Neural crest cell (in vitro differentiated cells): ENCODE measurements at places on chromosomes 11 and 22.

DNA sequence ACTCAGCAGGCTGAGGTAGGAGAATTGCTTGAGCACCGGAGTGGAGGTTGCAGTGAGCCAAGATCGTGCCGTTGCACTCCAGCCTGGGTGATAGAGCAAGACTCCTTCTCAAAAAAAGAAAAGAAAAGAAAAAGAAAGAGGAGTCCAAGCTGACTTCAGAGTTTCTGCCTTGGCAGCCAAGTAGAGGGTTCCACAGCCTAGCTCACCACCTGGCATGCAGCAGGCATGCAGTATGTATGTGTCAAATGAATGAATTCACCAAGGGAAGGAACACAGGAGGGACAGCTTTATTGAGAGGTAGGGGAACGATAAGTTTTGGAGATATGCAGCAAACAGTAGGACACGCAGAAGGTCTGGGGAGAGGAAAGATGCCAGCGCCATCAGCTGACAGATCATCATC, 230.4 kb downstream of the BUD13 start:
- DNase-seq: no peak

DNA sequence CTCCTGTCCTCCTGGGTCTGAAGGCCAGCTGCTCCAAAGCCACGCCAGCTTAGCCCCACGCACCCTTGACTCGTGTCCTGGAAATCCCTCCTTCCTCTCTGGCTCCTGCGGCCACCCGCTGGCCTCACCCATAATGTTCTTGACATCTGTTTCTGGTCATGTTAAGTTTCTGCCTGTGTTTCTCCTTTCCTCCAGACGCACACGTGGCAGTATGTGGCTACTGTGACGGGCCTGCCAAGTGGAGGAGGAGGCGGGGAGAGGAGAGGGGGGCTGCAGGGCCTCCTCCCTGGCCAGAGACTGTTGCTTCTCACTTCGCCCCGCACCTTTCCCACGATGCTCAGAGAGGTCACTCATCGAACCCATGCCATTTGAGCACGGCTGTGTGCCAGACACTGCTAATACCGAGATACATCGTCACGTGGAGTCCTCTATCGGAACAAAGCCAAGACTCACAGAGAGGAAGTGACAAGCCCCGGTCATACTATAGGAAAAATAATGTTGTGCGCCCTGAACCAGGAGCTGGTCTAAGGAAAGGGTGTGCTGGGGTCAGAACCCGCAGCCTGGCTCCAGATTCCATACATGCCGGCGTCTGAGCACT, 11.5 kb downstream of the C1QTNF6 start:
- no peak for DNase-seq

DNA sequence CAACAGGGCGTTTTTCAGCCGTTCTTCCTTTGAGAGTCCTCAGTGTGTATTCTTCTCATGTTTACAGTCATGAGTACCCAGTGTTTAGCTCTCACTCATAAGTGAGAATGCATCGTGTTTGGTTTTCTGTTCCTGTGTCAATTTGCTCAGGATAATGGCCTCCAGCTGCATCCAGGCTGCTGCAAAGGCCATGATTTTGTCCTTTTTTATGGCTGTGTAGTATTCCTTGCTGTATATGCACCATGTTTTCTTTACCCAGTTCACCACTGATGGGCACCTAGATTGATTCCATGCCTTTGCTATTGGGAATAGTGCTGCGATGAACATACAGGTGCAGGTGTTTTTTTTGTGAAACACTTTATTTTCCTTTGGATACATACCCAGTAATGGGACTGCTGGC, 23.5 kb downstream of the B3GAT1 start:
- DNase-seq: no peak

GRCh38 chr11:86138958-86139357, 70.1 kb upstream of the PICALM start:
- no peak for DNase-seq

GRCh38 chr22:49564666-49565515, 262.8 kb downstream of the BRD1 start:
- no peak for DNase-seq

DNA sequence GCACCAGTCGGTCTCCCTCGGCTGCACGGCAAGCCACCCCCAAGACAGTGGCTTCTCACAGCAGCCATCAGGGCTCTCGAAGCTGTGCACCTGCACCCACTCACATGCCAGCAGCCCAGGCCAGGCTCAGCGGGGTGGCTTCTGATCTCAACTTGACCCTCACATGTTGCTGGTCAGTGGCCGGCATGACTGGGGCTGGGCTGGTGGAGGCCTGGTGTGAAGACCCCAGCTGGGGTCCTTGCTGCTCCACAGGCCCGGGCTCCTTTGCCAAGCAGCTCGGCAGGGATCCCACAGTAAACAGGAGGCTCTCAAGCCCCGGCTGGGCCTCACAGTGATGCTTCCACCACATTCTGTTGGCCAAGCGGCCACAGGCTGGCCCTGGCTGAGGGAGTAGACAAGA, 128.2 kb downstream of the BRD1 start:
- DNase-seq: no peak

- no peak for DNase-seq
Measured at GRCh38 chr11:65611758-65612603, 2.0 kb downstream of the MAP3K11 start.

- DNase-seq: peak; percentile 3
Measured at GRCh38 chr11:18013790-18014507, 1.1 kb upstream of the SERGEF start.

DNA sequence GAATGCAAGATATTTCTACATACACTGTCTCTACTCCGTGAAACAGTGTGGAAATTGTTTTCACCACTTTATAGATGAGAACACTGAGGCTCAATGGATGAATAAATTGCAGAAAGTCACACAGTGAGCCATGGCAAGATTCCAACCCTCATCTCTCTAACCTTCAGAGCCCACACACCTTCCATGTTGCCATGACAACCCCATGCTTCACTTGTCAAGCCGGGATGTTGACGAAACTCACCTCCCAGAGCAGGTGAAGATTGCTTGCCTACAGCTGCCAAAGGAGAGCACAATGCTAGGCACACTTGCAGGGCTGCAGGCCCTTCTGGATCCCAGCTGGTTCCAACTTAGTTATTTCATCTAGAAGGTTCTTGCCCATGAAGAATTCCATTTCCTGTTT, 71.4 kb upstream of the SEZ6L start:
- no peak for DNase-seq

- DNase-seq: no peak
Measured at GRCh38 chr11:118633319-118633690, 25.9 kb downstream of the PHLDB1 start.

DNA sequence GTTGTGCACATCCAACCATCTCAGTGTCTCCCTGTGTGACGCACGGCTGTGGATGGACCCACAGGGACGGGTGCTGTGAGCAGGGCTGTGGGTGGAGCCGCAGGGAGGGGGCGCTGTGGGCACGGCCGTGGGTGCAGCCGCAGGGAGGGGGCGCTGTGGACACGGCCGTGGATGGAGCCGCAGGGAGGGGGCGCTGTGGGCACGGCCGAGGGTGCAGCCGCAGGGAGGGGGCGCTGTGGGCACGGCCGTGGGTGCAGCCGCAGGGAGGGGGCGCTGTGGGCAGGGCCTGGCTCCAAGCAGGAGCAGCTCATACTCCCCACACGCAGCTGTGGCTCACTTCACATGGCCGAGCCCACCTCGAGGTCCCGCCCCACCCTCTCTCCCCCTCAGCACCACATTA, 6.0 kb upstream of the MAPK11 start:
- DNase-seq: no peak

DNA sequence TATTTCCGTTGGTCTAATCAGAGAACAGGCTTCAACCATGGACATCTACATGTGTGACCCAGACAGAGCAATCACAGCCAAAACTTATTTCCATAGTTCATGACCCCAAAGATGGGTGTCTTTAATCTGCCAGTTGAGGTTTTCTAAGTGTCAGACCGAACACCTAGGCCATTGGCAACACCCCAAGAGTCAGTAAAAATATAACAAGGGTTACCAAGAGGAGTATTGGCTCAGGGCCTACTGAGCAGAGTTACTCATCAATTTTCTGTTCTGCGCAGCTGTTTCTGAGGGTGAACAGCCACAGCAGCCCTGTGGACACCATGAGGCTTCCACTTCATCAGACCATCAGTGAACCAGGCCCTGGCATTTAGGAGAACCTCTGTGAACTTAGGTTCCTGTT, 18.8 kb downstream of the GUCD1 start:
- no peak for DNase-seq

- no peak for DNase-seq
Measured at GRCh38 chr11:61959678-61960077, 7.8 kb downstream of the FTH1 start.

DNA sequence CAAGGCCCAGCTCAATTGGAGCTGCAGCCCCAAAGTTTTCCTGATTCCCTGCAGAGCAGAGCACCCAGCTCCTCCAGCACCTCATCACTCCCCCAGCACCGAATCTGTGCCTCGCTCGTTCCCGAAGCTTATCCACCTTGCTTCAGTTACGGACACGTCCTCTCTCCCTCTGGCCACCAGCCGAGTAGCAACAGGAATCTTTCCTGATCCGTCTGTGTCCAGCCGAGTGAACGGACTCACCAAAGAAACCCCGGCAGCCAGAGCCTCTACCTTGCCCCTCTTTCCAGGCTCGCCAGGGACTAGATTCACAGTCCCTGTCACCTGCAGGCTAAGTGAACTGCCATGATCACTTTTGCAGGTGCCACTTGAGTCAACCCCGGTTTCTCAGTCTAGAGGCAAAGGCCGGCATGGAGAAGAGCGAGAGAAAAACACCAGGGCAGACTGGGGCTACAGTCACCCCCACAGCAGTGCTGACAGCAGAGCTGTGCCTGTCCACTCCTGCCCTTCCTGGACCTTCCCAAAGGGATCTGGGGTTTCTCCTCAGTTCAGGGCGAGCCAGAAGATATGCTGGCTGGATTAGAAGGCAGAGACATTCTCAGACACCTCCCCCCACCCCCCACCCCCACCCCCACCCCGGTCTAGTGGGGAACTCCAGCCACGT, 32.3 kb downstream of the BID start:
- DNase-seq: no peak

DNA sequence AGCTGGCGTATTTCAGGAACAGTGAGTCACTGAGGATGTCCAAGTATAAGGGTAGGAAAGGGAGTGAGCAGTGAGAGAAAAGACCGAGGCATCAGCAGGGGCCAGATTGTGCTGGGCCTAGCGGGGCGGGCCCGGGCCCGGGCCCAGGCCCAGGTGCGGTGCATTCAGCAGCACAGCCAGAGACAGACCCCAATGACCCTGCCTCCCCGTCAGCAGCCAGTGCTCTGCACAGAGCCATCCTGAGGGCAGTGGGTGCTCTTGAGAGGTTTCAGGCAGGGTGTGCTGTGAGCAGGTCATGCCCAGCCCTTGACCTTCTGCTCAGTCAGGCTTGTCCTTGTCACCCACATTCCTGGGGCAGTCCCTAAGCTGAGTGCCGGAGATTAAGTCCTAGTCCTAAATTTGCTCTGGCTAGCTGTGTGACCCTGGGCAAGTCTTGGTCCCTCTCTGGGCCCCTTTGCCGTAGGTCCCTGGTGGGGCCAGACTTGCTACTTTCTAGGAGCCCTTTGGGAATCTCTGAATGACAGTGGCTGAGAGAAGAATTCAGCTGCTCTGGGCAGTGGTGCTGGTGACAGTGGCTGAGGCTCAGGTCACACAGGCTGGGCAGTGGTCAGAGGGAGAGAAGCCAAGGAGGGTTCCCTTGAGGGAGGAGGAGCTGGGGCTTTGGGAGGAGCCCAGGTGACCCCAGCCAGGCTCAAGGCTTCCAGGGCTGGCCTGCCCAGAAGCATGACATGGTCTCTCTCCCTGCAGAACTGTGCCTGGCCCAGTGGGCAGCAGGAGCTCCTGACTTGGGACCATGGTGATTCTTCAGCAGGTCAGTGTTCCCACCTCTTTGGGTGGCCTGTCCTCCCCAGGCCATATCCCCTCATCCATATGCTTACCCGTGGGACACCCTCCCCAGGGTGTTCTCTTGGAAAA, 2.1 kb downstream of the MYO7A start:
- DNase-seq: no peak

DNA sequence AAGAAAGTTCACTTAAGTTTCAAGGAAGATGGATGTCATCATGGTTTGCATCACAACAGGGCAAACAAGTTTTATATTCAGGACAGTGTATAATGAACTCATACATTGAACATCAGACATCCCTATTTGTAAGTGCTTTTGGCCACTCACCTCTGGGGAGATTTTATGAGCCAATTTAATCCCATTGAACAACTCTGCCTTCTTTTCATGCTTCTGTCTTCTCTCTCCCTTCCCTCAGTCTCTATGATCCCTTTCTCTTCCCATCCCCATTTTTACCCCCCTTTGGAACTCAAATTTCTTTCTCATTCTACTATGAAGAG, 234.3 kb upstream of the POU2AF2 start:
- DNase-seq: no peak

GRCh38 chr11:83249972-83250593, 36.1 kb downstream of the CCDC90B start:
- DNase-seq: no peak

- DNase-seq: peak; percentile 44
Measured at GRCh38 chr22:33209930-33210784, 152.0 kb upstream of the SYN3 start.

- no peak for DNase-seq
Measured at GRCh38 chr11:10564030-10564429, 4.4 kb downstream of the LYVE1 start.

GRCh38 chr11:132405728-132406127, 1035.3 kb downstream of the NTM start:
- DNase-seq: no peak

GRCh38 chr11:130215531-130216220, 56.1 kb downstream of the ST14 start:
- DNase-seq: no peak

GRCh38 chr11:68261006-68261405, 10.8 kb downstream of the C11orf24 start:
- no peak for DNase-seq

DNA sequence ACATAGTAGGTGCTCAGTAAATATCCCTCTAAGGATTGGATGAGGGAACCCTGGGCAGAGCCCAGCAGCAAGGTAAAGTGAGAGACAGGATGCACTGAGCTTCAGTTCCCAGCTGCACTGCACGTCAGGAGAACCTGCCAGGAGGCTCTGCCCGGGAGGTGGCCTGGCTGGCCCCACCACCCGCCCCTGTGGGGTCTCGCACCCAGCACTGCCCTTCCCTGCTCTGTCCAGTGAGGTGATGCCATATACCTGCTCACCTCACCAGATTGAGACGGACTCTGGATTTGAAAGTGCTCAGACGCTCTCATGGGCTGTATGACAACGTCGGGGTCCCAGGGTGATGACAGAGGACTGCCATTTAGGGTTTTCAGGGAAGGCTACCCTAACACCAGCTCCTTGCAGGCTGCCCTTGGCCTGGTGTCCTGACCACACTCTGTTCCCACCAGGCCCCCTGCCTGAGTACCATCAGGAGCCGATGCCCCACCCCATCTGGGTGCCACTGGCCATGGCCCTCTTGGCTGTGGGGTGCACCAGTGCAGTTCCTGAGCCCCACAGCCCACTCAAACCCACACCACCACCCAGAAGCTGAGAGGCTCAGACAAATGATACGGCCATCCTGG, 61.7 kb upstream of the FGF3 start:
- no peak for DNase-seq

DNA sequence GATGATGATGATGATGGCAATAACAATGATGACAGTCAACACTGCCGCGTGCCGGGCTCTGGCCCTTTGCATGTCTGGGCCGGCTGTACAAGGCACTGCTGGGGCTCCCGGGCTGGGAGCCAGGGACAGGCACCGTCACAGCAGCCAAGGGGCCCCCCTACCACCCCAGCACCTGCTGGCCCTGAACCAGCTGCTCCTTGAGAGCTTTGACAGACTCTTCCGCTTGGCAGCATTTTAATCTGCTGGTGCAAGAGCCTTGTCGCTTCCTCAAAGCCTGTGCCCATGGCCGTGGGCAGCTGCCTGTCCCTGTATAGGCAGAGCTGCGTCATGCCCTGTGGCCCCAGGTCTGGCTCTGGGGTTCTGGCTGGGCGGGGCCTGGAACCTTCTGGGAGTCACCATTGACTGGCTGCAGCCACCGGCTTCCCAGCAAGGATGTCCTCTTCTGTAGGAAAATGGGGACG, 12.9 kb upstream of the MUC6 start:
- DNase-seq: no peak
